ENCODE measurements at places on chromosomes 3 and 15. TPM values are rescaled to one million over a fixed set of nuclear protein-coding genes. Genes with fewer than 3 reads are reported as not detected.

DNA sequence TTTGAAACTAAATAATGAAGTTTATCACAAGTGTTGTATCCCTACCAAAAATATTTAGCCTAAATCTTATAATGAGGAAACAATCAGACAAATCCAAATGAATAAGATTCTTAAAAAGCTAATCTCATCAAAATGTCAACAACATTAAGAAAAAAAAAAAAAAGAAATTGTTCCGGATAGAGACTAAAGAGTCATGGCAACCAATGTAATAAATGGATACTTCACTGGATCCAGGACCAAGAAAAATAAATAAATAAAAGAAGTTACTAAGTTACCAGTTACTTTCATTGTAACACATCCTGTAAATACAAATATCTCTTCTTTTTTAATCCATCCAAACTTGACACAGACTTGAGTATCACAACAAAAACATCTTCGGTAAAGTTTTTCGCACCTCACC is 607 bp downstream of the MRPL47 start:
- peaks cover 22% of the 10 kb centered on the region for H3K36me3 ChIP-seq
- H3K27ac ChIP-seq, result peak overlapping the region; percentile 100
- no peaks in the 10 kb centered on the region for H3K27me3 ChIP-seq
- peaks cover 28% of the 10 kb centered on the region for H3K4me1 ChIP-seq

DNA sequence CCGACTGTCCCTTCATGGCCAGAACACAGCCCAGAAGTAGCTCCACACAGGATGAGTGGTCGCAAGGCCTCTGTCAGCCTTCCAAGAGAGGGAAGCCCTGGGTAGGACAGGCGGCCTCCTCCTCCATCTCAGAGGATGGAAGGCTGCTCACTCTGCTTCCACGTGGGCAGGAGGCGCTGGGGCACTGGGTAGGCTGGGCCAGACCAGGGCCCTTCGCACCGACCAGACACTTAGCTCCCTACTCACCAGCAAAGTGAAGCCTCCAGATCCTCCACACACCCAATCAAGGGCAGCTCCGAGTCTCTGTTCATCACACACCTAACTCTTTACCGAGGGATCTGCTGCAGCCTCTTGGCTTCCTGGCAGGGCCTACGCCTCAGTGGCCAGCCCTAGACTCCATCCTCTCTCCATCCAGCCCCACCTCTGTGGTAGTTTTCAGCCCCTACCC is 24.3 kb upstream of the PLXNA1 start:
- H3K27ac ChIP-seq, result no peak overlapping the region
- H3K27me3 ChIP-seq, result no peaks in the 10 kb centered on the region
- DNase-seq, result no peak
- H3K4me3 ChIP-seq, result no peak overlapping the region
- H3K36me3 ChIP-seq, result no peaks in the 10 kb centered on the region

DNA sequence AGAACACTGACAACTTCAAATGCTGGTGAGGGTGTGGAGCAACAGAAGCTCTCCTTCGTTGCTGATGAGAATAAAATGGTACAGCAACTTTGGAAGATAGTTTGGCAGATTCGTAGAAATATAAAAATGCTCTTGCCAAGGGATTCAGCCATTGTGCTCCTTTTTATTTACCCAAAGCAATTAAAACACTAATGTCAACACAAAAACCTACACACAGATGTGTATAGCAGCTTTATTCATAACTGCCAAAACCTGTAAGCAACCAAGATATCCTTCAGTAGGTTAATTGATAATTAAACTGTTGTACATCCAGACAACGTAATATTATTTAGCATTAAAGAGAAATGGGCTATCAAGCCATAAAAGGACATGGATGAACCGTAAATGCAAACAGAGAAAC is 37.8 kb upstream of the LSAMP start:
- H3K4me1 ChIP-seq, result no peaks in the 10 kb centered on the region
- no peak for DNase-seq
- H3K4me3 ChIP-seq, result no peak overlapping the region
- H3K27me3 ChIP-seq, result no peaks in the 10 kb centered on the region

- no peak for DNase-seq
- no peaks in the 10 kb centered on the region for H3K4me1 ChIP-seq
- H3K36me3 ChIP-seq, result no peaks in the 10 kb centered on the region
- H3K27me3 ChIP-seq, result peaks cover 3% of the 10 kb centered on the region
- no peak overlapping the region for H3K27ac ChIP-seq
- H3K4me3 ChIP-seq, result no peak overlapping the region
These were observed 176.7 kb downstream of the PDZRN3 start for GRCh38 chr3:73448041-73448440.

- no peaks in the 10 kb centered on the region for H3K36me3 ChIP-seq
- no peak overlapping the region for H3K27ac ChIP-seq
- no peaks in the 10 kb centered on the region for H3K27me3 ChIP-seq
- DNase-seq, result no peak
These were observed 31.5 kb upstream of the SLC2A2 start for GRCh38 chr3:171058058-171058457.

DNA sequence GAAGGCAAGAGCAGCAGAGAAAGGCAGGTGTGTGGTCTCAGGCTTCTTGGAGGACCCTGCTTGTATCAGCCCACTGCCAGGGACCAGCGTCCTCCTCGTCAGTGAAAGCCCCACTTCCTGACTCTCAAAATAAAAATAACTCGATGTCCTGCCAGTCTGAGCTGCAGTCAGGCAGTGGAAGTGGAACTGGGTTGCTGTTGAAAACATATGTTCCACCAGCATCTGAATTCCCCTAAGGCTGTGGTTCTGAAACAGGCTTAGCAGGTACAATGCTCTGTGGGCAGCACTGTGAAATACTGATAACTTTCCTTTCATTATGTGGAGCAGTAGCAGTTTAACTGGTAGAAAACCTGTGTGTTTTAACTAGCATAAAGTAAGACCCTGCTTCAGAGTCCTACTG is 121.6 kb upstream of the EIF1B start:
- no peak overlapping the region for H3K4me3 ChIP-seq
- DNase-seq, result no peak
- no peaks in the 10 kb centered on the region for H3K36me3 ChIP-seq
- H3K27me3 ChIP-seq, result no peaks in the 10 kb centered on the region
- H3K27ac ChIP-seq, result no peak overlapping the region
- H3K4me1 ChIP-seq, result no peaks in the 10 kb centered on the region

DNA sequence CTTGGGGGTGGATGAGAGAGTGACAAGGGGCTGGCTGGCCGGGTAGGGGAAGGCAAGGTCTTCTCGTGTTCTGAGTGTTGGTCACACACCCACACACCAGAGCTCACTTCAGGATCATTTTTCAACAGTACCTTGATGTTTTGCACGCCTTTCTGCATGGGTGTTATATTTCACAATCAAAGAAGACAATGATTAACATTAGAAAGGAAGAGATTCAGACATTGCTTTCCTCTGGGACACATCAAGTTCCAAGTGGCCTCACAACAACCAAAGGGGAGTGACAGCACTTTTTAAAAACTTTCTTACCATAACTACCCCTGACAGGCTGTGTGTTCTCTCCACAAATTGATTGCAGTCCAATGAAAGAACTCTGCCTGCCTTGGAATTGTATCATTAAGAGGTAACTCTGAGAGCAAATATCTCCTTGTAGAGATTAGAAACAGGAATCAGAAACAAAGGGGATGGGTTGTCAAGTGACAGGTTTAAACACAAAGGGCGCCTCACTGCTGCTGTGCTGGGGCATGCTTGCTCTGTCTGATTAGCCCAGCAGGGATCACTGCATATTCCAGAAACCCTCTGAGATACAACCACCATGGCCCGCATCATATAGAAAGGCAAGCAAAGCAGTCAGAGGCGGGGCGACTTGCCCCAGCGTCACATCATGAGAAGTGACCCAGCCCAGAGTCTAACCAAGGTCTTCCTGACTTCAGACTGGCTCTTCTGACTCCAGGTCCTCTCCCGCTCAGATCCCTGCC is 230.8 kb downstream of the FEZF2 start:
- no peak for DNase-seq
- no peak overlapping the region for H3K4me3 ChIP-seq
- H3K27ac ChIP-seq, result no peak overlapping the region
- no peaks in the 10 kb centered on the region for H3K4me1 ChIP-seq

GRCh38 chr15:79371591-79371990 is 60.5 kb upstream of the MINAR1 start:
- H3K36me3 ChIP-seq, result no peaks in the 10 kb centered on the region
- H3K4me1 ChIP-seq, result peaks cover 4% of the 10 kb centered on the region
- no peaks in the 10 kb centered on the region for H3K27me3 ChIP-seq
- H3K27ac ChIP-seq, result no peak overlapping the region
- DNase-seq, result no peak

- H3K27me3 ChIP-seq, result no peaks in the 10 kb centered on the region
- H3K27ac ChIP-seq, result peak overlapping the region; percentile 76
- peaks cover 14% of the 10 kb centered on the region for H3K36me3 ChIP-seq
- DNase-seq, result peak; percentile 39
These were observed 595 bp downstream of the PDCD7 start for GRCh38 chr15:65132878-65133547.

GRCh38 chr15:99976811-99977271 is 243.6 kb upstream of the LYSMD4 start:
- no peaks in the 10 kb centered on the region for H3K27me3 ChIP-seq
- no peak overlapping the region for H3K27ac ChIP-seq
- no peaks in the 10 kb centered on the region for H3K36me3 ChIP-seq
- no peak overlapping the region for H3K4me3 ChIP-seq
- no peaks in the 10 kb centered on the region for H3K4me1 ChIP-seq

DNA sequence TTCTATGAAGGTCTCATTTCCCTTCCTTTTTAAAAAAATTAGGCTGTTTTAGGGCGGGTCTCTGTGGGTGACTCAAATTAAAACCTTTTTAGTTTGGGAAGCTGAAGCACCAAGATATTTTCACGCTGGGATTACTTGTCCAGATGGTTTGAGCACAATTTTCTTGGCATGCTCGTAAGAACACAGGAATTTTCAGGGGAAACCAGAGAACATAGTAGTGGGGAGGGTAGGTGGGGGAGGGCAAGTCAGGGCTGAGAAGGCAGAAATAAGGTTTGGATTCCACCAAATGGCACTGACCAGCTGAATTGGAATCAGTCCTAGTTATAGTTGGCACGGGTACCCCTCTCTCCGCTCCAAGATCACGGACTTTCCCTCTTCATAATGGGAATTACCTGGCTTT is 97.3 kb upstream of the LRIG1 start:
- H3K4me1 ChIP-seq, result peaks cover 9% of the 10 kb centered on the region
- DNase-seq, result no peak
- no peak overlapping the region for H3K4me3 ChIP-seq
- peaks cover 18% of the 10 kb centered on the region for H3K27me3 ChIP-seq

DNA sequence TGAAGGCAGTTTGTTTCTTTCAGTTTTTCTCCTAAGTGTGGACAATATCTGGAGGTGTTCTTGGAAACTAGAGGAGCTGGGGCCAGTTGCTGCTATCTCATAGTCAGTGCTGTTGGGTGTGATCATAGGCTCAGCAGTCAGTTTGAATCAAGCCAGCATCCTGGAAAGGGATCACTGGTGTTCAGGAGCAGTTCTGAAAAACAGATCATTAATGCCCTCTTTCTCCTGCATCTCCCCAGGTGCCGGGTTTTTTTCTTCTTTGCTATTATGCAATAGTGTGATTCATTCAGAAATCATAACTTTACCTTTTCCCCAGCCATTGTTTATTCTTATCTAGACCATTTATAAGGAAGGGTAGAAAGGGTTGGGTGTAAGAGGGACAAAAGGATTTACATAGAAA is 24.0 kb downstream of the LNP1 start:
- H3K4me3 ChIP-seq, result no peak overlapping the region
- no peaks in the 10 kb centered on the region for H3K4me1 ChIP-seq
- H3K36me3 ChIP-seq, result no peaks in the 10 kb centered on the region
- H3K27ac ChIP-seq, result no peak overlapping the region

GRCh38 chr3:76367281-76367680 is 581.9 kb upstream of the ZNF717 start:
- H3K4me3 ChIP-seq, result no peak overlapping the region
- no peaks in the 10 kb centered on the region for H3K36me3 ChIP-seq
- DNase-seq, result no peak
- no peaks in the 10 kb centered on the region for H3K27me3 ChIP-seq

GRCh38 chr3:186097663-186098451 is 11.0 kb downstream of the ETV5 start:
- H3K4me1 ChIP-seq, result peaks cover 6% of the 10 kb centered on the region
- no peaks in the 10 kb centered on the region for H3K36me3 ChIP-seq
- H3K27me3 ChIP-seq, result peaks cover 85% of the 10 kb centered on the region
- no peak for DNase-seq
- no peak overlapping the region for H3K4me3 ChIP-seq

The NEK10 gene
- total RNA-seq, result 0.41 TPM

The HHATL gene
- total RNA-seq, result not detected

The MESP2 gene
- not detected for total RNA-seq

The RAB6B gene
- 0.08 TPM for total RNA-seq

The GPR149 gene
- not detected for total RNA-seq

The CD276 gene
- total RNA-seq, result 1.6 TPM

The SLC30A4 gene
- total RNA-seq, result 2.0 TPM

The STAC gene
- not detected for total RNA-seq

The IL12A gene
- total RNA-seq, result 0.41 TPM
